ENCODE measurements at places on chromosomes 3 and 15. TPM values are rescaled to one million over a fixed set of nuclear protein-coding genes. Genes with fewer than 3 reads are reported as not detected.

Gene FEZF2
- polyA plus RNA-seq: not detected

Gene COL6A6
- 0.08 TPM for polyA plus RNA-seq

Gene ILDR1
- polyA plus RNA-seq: not detected

Gene ZNF80
- polyA plus RNA-seq: not detected

Gene LOXL1
- polyA plus RNA-seq: 396 TPM

Gene CLDN11
- polyA plus RNA-seq: 84.9 TPM

Gene ARNT2
- polyA plus RNA-seq: 9.3 TPM

Gene ATP13A5
- polyA plus RNA-seq: not detected

Gene PRR23C
- not detected for polyA plus RNA-seq

GRCh38 chr3:120338517-120338916, 10.6 kb downstream of the LRRC58 start:
- DNase-seq: no peak

DNA sequence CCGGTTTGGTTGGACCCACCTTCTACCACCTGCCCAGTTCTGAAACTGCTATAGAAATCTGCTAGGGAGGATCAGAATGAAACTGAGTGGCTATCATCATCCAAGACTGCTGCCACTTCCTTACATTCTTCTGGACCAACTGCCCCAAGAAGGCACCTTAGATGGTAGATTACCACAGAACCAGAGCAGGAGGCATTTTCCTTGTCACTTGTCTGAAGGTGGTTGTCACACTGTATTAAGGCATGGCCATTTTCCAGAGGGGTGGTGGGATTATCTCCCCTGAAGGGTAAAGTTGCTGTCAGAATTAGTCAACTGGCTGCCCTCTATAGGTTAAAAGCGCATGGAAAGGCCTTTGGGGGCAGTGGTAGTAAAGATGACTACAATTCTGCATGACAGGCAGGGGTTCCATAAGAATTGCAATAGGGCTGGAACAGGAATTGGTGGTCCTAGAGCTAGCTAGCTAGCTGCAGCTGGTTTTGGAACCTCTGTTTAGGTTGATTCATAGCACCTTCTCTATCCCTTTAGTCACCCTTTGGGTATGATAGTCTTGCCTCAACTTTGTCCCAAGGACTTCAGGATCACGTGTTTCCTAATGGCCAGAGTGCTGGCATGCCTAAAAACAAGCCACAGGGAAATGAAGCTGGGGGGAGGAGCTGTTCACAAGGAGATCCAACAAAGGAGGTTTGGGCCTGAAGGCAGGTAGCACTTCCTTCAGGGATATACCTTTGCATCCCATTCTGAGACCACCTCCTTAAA, 4.8 kb upstream of the CSPG5 start:
- peak; percentile 24 for DNase-seq

- DNase-seq: no peak
These were observed 9.9 kb downstream of the AHSG start for GRCh38 chr3:186622651-186623310.

GRCh38 chr3:190825386-190826016, 37.0 kb downstream of the GMNC start:
- DNase-seq: peak; percentile 33

DNA sequence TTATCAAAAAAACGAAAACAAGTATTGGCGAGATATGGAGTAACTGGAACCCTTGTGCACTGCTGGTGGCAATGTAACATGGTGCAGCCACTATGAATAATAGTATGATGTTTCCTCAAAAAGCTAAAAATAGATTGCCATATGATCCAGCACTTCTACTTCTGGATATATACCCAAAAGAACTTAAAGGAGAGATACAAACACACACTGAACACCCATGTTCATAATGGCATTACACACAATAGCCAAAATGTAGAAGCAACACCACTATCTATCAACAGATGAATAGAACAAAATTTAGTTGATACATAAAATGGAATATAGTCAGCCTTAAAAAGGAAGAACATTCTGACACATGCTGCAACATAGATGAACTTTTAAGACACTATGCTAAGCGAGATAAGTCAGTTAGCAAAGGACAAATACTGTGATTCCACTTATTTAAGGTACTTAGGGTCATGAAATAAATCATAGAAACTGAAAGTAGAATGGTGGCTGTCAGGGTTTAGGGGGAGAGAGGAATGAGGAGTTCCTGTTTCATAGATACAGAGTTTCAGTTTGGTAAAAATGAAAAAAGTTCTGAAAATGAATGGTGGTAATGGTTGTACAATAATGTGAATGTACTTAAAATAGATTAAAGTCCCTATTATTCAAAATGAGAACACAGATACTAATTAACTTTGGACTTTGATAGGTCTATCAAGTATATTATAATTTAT, 59.4 kb upstream of the IMPG2 start:
- no peak for DNase-seq

DNA sequence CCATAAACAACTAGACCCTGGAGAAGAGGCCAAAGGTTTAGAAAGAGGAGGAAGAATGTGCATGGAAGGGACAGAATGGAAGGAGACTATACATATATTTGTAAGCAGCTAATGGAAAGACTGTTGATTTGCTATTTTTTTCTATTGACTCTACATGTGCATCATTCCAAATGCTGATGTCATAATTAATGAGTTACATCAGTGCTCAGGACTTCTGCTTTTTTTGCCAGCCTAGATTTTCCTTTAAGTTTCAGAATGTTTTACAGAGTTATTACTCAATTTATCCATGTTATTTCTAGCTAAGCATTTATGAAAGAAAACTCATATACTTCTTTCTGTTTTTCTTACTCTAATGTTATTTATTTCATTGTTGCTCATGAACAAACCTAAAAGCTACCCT, 62.6 kb upstream of the VGLL3 start:
- peak; percentile 37 for DNase-seq

DNA sequence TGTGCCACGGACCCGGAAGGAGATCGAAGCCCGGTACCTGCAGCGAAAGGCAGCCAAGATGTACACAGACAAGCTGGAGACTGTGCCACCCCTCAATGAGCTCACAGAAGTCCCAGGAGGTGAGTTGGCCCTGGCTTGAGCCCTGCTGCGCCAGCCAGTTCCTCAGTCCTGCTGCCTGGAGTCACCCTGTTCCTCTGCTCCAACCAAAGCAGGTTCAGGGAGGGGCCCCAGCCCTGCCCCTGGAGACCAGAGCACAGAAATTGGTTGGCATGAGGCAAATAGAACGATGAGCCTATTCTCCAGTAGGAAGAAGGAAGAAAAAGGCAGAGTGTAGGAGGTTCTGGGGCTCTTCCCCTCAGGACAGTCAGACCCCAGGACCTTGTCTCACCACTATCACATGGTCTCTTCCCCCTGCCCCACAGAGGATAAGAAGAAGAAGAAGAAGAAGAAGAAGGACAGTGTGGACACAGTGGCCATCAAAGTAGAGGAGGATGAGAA, 8.0 kb downstream of the TMIE start:
- DNase-seq: no peak

GRCh38 chr3:14649466-14649865, 2.1 kb upstream of the CCDC174 start:
- DNase-seq: no peak

GRCh38 chr3:156586905-156587759, 32.2 kb upstream of the SSR3 start:
- no peak for DNase-seq

DNA sequence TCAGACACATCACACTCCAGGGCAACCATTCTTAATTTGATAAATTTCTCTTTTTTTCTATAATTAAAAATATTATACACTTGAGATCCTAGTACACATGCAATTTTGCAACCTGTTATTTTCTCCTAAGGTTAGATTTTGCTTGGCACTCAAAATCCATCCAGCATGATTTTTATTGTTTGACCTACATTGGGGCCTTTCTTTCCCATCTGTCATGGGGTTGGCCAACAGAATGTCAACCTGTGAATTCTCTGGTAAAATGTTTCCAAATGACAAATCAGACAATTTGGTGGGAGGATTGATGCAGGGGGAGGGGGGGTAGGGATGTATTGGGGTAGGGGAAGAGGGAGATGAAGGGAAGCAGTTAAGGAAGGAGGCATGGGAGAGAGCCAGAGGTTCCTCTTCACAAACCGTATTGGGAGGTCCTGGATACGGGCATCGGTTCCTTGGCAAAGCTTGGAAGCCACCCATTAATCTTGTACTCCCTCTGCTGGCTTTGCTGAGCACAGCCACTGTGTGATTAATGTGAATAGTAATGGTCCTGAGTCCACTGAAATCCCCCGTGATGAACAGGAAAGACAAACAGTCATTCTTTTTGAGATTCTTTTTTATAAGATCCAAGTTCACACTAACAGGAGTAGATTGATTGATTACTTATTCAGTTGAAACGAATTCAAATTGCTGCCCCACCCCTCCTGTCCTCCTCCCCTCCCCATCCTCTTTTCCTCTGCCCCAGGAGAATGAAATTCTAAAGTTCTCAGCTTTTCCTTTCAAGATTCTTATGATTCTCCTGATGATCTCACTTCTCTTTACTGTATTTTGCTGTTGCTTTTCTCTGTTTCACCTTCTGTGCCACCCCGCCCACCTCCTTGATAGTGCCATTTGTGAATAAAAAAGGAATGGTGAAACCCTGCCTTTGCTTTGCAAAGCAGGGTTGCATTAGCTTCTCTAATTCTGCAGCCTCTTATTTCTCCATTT, 82.2 kb upstream of the SLC25A26 start:
- DNase-seq: peak; percentile 87

DNA sequence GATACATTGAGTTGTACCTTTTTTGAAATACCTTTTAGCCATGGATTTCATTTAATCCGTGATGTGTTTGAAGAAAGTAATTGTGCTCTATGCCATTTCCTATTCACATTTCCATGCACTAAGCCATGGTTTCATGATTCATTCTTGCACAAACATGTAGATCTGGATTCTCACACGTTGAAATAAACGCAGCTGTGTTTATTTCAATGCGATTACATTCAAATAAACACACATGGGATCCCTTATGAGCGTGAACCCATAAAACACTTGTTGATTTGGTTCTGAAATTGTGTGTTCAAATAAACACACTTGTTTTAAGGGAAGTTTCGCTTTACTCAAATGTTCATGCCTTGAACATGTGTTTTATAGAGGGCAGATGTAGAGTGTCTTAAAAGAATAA, 39.2 kb downstream of the BBX start:
- DNase-seq: peak; percentile 9

GRCh38 chr3:69567023-69567709, 172.1 kb upstream of the MITF start:
- no peak for DNase-seq

GRCh38 chr3:8984081-8984480, 20.8 kb upstream of the RAD18 start:
- no peak for DNase-seq

- DNase-seq: no peak
These were observed 214.8 kb downstream of the ZMAT3 start for GRCh38 chr3:178856804-178857203.

GRCh38 chr3:125257536-125257935, 45.0 kb upstream of the SLC12A8 start:
- no peak for DNase-seq

GRCh38 chr3:8507496-8507895, 5.9 kb downstream of the LMCD1 start:
- DNase-seq: no peak

DNA sequence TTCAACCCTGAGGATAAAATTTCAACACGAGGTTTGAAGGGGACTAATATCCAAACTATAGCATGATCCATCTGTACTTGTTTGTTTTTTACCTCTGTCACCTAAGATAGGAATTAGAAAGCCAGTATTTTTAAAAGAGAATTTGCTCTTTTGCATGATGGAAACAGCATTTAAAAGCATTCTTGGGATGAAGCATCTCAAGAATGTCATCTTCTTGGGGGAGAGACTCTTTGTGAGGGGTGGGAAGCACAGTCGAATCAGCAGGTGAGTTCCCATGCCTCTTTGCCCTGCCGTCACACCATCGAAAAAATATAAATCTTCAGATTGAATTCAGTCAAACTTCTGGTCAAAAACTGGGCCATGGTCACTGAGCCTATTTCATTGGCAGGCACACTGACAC, 55.3 kb upstream of the BCHE start:
- DNase-seq: no peak

- DNase-seq: no peak
These were observed 220.0 kb downstream of the ABHD5 start for GRCh38 chr3:43910750-43911149.

- DNase-seq: no peak
These were observed 508.9 kb upstream of the ADAMTS9 start for GRCh38 chr3:65196663-65197062.

GRCh38 chr15:75056036-75056435, 32.6 kb downstream of the PPCDC start:
- DNase-seq: no peak

DNA sequence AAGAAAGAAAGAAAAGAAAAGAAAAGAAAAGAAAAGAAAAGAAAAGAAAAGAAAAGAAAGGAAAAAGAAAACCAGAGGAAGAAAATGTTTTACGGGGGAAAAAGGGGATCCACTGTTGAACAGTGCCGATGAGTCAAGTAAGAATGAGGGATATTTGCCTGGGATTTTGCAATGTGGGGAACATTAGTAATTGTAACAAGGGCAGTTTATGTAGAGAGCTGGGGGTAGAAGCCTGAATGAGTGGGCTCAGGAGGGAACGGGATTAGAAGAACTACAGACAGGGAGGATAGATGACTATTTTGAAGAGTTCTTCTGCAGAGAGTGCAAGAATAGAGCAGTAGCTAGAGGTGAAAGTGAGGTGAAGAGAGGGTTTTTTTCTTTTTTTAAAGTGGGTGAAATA, 28.7 kb downstream of the GATM start:
- DNase-seq: no peak

GRCh38 chr3:64783200-64783599, 95.4 kb upstream of the ADAMTS9 start:
- DNase-seq: no peak

- no peak for DNase-seq
These were observed 87.0 kb upstream of the NECTIN3 start for GRCh38 chr3:110984456-110985250.

DNA sequence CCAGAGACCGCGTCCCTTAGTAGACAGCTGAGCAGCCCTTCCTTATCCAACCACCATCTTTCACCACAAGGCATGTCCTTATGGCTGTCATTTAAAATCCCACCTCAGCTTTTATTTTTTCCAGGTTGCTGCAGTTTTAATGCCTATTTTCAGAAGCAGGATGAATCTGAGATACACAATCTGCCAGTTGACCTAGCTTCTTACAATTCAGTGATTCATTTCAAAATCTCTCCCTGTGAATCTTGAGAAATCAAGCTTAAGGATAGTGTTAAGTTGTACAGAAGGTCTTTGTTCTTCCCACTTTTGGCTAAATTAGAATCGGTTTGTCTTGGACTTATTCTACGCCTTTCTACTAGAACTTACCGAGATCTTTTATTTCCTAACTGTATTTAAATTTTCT, 522.3 kb upstream of the CFAP20DC start:
- DNase-seq: peak; percentile 54

Data from GM23248 (cell line).